ENCODE measurements at places on chromosomes 12 and 14.

DNA sequence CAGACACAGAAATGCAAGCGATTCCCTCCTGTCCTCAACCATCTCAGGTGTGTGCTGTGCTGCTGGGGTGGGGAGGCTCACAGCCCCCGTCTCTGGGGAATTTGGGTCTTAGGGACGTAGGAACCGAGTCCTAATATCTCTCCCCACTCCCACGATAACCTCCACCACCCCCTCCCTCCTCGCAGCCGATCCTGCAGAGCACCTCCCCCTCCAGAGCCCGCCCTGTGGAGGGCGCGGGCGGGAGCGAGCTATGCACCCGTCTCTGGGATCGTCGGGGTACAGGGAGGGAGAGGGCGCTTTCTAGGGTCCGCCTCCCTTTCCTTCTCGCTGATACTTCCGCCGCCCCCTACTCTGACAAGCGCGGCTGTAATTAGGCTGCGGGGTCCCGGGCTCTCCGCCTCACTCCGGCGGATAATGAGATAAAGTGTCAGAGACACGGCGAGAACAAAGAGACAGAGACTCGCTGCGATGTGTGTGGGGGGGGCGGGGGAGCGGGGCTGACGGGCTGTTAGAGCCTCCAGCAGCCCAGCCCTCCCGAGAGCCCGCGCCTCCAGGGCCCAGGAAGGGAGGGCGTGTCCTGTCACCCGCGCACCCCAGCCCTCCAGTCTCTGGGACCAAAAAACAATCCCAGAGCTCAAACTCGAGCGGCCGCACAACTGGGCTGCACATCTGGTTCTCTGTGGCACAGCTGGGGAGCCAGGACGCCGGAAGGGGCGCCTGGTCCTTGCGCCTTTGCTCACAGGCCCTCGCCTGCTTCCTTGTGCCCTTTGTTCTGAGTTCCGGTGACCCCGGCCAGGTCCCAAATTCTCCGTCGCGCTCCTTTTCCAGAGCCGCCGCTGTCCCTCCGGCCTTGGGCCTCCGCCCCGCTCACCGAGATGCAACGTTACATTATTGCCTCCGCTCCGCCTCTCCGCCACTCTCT lies 8.7 kb downstream of the SHMT2 start:
- peak; percentile 56 for DNase-seq

- DNase-seq = no peak
Observed at GRCh38 chr12:57299514-57300016, 48.6 kb upstream of the STAC3 start.

- no peak for DNase-seq
Observed at GRCh38 chr12:21715386-21715785, 57.7 kb upstream of the LDHB start.

GRCh38 chr12:2336409-2336829 lies 283.6 kb downstream of the CACNA1C start:
- no peak for DNase-seq

DNA sequence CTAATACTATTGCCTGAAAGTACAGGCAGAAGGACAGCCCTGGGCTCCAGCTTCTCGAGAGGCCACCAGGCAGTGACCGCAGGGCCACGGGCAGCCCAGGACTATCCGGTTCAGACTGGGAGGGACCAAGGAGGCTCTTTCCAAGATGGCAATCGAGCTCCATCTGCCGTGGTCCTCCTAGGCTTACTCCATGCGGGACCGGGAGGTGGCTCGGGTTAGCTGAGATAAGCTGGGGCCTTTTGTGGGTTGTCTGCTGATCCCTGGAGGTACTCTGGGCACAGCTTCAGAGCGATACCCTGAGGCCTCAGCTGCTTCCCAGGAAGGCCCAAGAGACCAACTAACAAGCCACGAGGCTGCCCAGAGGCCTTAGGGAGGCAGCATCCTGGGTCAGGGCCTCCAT lies 33.1 kb downstream of the SNRNP35 start:
- DNase-seq = no peak

- DNase-seq = no peak
Observed at GRCh38 chr12:58186914-58187313, 245.5 kb downstream of the ATP23 start.

- DNase-seq = no peak
Observed at GRCh38 chr12:132268674-132269073, 60.7 kb downstream of the GALNT9 start.

DNA sequence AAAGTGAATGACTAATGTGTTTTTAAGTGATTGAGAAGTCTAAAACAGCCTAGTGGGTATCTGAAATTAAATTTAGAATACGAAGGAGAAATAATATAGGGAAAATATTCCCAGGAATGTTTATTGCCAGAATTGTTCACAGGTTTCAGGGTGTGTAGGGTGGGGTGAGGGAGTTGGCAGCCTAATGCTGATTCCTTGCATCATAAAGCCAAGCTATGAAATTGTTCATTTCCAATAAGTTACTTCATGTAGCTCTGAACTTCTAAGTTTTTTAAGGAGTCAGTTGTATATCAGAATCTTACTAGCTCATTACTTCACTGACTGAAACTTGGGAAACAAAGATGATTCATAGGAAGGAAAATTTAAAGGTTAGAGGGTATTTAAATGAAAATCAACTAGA lies 56.4 kb downstream of the RAB35 start:
- DNase-seq = no peak

DNA sequence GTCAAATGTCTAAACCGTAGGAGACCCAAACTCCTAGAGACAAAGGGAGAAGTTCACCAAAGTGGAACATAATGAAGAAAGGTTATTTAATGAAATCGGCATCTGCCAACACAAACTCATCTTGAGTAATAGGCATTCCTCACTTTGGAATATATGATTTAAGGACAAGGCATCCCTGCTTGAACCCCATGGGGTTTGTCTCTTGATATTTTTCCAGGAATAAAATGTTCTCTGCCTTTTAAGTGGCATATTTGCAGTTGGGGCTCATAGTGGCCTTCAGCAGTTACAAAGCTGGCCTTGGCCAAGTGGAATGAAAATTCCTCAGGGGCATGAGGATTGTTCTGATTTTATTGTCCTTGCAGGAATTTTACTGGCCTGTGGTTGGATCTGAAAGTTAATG lies 7.1 kb downstream of the POP5 start:
- DNase-seq = no peak

GRCh38 chr12:98421316-98421715 lies 94.1 kb upstream of the TMPO start:
- no peak for DNase-seq

GRCh38 chr12:68739891-68740290 lies 6.1 kb upstream of the SLC35E3 start:
- no peak for DNase-seq
